COR-L47 (cell line): ENCODE measurements at places on chromosomes 2 and 18.

GRCh38 chr2:144516981-144517865 lies 2.7 kb downstream of the ZEB2 start:
- DNase-seq = peak; percentile 36

DNA sequence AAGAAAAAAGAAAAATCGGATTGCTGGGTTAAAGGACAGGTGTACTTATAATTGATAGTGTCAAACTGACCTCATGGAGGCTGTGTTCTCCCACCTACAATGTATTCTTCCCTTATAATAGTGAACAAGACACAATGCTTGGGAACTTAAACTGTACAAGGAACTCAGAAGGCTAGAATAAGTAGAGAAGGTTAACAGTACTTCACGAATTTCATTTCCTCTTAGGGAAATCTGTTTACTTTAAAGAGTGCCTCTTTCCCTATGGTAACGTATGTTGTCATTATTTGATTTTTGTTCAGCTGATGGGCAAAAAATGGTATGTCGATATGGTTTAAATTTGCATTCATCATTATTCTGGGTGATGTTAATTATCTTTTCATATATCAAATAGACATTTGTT lies 9.2 kb upstream of the HK2 start:
- DNase-seq = no peak

DNA sequence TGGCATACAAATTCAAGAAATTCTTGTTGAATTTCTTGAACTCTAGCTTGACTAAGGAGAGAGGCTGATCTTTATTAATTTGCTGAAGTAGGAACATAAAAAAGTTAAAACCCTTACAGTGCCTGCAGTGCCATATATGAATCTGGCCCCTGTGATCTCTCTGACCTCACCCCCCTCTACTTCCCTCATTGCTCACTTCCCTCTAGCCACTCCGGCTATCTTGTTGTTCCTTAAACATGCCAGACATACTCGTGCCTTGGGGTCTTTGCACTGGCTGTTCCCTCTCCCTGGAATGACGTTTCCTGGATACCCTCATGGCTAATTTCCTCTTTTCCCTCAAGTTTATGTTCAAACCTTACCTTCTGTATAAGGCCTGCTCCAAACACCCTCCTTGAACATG lies 246.3 kb upstream of the SIX2 start:
- no peak for DNase-seq

GRCh38 chr2:149278161-149278871 lies 52.1 kb upstream of the LYPD6 start:
- DNase-seq = no peak

- peak; percentile 20 for DNase-seq
Observed at GRCh38 chr18:286515-287310, 18.9 kb upstream of the THOC1 start.

DNA sequence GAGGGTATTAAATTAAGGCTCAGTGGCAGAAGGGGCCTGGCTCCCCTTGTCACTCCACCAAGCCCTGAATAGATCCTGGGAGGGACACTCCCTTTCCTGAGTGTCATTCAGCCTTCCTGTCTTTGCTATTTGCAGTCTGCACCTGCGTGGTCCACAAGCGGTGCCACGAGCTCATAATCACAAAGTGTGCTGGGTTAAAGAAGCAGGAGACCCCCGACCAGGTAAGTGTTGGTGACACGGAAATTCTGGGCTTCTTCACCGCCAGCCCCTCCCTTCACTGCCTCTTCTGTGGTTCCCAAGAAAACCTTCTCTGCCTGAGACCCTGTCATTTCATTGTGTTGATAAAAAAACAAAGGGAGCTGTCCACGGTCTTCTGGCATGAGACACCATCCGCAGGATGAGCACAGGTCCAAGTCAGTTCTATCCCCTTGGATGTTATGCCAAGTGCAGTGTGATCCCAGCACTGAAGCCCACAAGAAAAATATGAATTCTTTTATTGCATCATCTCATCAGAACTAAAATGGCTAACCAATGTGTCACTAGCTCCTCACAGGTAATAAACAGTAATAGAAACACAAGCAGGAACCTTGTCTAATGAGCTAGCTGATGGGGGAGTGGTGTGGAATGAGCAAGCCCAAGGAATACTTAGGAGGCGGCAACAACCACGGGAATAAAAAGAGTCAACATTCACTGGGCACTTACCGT lies 316.9 kb upstream of the EPAS1 start:
- DNase-seq = no peak

- DNase-seq = peak; percentile 7
Observed at GRCh38 chr2:8252997-8253694, 428.7 kb upstream of the ID2 start.

DNA sequence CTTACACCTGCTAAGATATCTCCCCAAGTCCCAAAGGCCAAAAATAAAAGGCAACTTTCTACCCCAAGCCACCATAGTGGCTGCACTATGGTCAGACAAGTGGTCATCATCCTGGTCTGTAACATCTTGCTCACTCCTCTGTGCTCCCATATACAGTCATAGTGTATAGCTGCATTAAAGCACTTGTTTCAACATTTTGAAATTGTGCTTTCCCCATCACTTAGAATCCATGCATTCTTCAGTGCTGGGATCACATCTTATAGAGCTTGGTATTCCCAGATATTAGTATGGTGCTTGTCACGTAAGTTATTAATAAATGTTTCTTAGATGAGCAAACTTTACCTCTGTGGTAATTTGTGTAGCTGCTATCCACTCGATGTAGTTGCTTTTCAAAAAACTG lies 40.4 kb upstream of the CDC42EP3 start:
- DNase-seq = no peak
